ENCODE measurements at places on chromosomes 4 and X. TPM values are rescaled to one million over a fixed set of nuclear protein-coding genes. Genes with fewer than 3 reads are reported as not detected.

GRCh38 chrX:2416851-2417604, 83.7 kb downstream of the DHRSX start:
- H3K4me1 ChIP-seq, result no peaks in the 10 kb centered on the region
- H3K4me3 ChIP-seq, result no peak overlapping the region
- DNase-seq, result no peak
- no peak overlapping the region for H3K27ac ChIP-seq
- H3K36me3 ChIP-seq, result no peaks in the 10 kb centered on the region

GRCh38 chrX:32269866-32270265, 941.5 kb downstream of the DMD start:
- no peak overlapping the region for H3K4me3 ChIP-seq
- H3K4me1 ChIP-seq, result peaks cover 6% of the 10 kb centered on the region
- no peak overlapping the region for H3K27ac ChIP-seq
- peak; percentile 48 for DNase-seq

DNA sequence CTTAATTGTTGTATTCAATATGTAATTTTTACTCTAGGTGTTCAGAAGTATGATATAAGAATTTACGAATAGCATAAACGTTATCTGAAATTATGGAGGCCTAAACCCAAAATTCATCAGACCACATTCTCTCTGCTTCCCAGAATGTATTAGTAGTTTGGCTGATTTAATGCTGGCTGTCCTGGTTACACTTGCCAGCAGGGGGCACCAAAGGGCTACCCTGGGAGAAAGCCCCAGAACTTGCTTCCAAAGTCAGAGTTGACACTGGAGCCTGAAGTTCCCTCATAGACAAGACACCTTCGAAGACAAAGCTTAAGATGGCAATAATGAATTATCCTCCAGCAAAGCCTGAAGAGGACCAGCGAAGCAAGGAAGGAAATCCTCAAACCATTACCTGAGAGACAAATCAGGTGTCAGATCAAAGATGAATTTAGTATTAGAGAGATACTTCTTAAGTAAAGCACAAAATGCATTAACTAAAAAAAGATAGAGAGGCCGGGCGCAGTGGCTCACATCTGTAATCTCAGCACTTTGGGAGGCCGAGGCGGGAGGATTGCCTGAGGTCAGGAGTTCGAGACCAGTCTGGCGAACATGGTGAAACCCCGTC, 11.3 kb upstream of the ANOS1 start:
- H3K36me3 ChIP-seq, result no peaks in the 10 kb centered on the region
- no peaks in the 10 kb centered on the region for H3K4me1 ChIP-seq
- no peak overlapping the region for H3K4me3 ChIP-seq

GRCh38 chr4:123966990-123967769, 570.6 kb downstream of the SPRY1 start:
- DNase-seq, result no peak
- no peaks in the 10 kb centered on the region for H3K4me1 ChIP-seq
- H3K36me3 ChIP-seq, result no peaks in the 10 kb centered on the region
- H3K27ac ChIP-seq, result no peak overlapping the region
- no peaks in the 10 kb centered on the region for H3K27me3 ChIP-seq

DNA sequence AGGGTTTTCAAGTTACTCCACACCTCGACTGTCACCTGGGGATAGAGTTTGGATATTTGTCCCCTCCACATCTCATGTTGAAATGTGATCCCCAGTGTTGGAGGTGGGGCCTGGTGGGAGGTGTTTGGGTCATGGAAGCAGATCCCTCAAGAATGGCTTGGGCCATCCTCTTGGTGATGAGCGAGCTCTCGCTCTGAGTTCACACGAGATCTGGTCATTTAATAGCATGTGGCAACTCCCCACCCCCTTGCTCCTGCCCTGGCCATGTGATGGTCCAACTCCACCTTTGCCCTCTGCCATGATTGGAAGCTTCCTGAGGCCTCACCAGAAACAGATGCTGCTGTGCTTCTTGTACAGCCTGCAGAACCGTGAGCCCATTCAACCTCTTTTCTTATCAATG, 8.3 kb downstream of the CTAG1A start:
- DNase-seq, result no peak
- no peaks in the 10 kb centered on the region for H3K4me1 ChIP-seq
- no peaks in the 10 kb centered on the region for H3K36me3 ChIP-seq
- no peak overlapping the region for H3K4me3 ChIP-seq
- no peaks in the 10 kb centered on the region for H3K27me3 ChIP-seq

- H3K27ac ChIP-seq, result no peak overlapping the region
- H3K4me1 ChIP-seq, result no peaks in the 10 kb centered on the region
- H3K27me3 ChIP-seq, result no peaks in the 10 kb centered on the region
- no peak for DNase-seq
These were observed 28.1 kb downstream of the DCAF8L1 start for GRCh38 chrX:27953171-27953570.

- no peaks in the 10 kb centered on the region for H3K27me3 ChIP-seq
- DNase-seq, result no peak
- H3K4me3 ChIP-seq, result no peak overlapping the region
- H3K36me3 ChIP-seq, result no peaks in the 10 kb centered on the region
These were observed 28.6 kb downstream of the TEX13A start for GRCh38 chrX:105191878-105192277.

- H3K4me1 ChIP-seq, result no peaks in the 10 kb centered on the region
- H3K27ac ChIP-seq, result no peak overlapping the region
- H3K36me3 ChIP-seq, result no peaks in the 10 kb centered on the region
- DNase-seq, result no peak
These were observed 9.8 kb downstream of the ATP2B3 start for GRCh38 chrX:153527208-153527607.

- no peaks in the 10 kb centered on the region for H3K27me3 ChIP-seq
- no peaks in the 10 kb centered on the region for H3K36me3 ChIP-seq
- H3K4me3 ChIP-seq, result no peak overlapping the region
These were observed 49.7 kb upstream of the DDIT4L start for GRCh38 chr4:100240008-100240407.

- no peaks in the 10 kb centered on the region for H3K36me3 ChIP-seq
- H3K4me1 ChIP-seq, result no peaks in the 10 kb centered on the region
- H3K4me3 ChIP-seq, result no peak overlapping the region
- no peak for DNase-seq
These were observed 112.6 kb upstream of the TBL1X start for GRCh38 chrX:9352243-9352642.

DNA sequence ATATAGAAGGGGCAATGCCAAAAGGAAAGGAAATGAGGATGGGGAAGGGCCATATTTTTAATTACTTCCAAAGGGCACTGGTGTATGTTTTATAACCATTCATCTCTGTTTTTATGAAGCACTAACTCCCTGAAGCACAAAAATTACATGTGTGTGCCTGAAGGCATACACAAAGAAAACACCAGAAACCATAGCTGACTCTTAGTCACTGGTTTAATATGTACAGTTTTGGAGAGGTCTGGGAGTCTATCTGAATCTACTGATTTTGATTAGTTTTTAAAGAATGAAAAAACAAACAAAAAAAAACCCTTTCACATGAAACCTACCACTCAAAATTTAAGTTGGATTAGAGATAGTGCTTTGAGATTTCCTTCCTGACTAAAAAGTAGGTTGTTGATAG, 438.7 kb downstream of the RPA4 start:
- H3K27ac ChIP-seq, result no peak overlapping the region
- no peaks in the 10 kb centered on the region for H3K36me3 ChIP-seq
- no peak overlapping the region for H3K4me3 ChIP-seq
- H3K27me3 ChIP-seq, result no peaks in the 10 kb centered on the region

Gene TMEM156
- total RNA-seq, result not detected

Gene FGD1
- total RNA-seq, result 15.9 TPM

Gene JAKMIP1
- total RNA-seq, result 10.3 TPM

Gene IBSP
- total RNA-seq, result not detected
